ENCODE measurements at places on chromosomes 1 and 21.

DNA sequence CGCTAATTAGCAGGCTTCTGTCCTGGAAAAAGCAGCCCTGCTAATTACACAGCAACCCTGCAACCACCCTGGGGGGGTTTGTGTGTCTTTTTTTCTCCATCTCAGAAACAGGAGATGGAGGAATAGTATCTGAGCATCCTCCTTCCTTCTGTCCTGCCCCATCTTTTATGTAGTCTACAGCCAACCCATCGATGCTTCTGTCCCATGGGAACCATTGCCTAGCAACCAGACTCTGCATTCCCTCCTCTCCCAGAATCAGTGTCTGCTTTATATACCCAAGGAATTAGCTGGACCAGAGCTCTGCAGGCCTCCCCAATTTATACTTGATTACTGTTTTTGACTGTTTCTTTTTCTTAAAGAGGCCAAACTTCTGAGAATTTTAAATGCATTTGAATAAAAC, 35.1 kb downstream of the LRRC38 start:
- DNase-seq: no peak

GRCh38 chr1:90640325-90640724, 76.8 kb downstream of the BARHL2 start:
- DNase-seq: no peak

GRCh38 chr1:203440771-203441170, 34.8 kb upstream of the PRELP start:
- DNase-seq: peak; percentile 81

GRCh38 chr1:186927884-186928283, 99.1 kb downstream of the PLA2G4A start:
- no peak for DNase-seq

DNA sequence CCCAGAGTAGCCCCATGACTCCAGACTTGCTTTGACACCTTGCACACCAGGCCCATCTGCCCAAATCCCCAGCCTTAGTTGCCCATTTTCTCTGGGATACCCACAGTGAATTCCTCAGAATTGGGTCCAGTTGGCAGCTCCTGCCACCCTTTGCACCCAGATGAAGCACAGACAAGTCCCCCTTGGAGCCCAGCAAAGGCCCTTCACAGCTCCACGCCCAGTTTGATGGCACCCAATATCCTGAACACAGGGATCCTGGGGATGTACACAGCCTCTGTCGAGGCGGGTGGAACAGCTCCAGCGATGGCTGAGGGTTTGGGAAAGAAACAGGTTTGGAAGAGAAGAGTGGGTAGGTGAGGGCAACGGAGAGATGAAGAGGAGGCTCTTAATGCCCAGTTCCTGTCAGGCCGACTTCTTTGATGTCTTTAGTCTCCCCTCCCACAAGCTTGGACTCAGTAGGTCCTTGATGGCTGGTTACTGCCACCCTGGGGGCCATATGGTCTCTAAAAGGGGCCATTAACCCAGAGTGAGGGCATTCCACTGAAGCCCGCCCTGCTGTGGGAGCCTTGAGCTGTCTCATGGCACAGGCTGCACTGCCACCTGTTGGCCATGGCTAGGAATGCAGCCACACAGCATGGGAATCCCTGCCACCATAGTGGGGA, 21.7 kb downstream of the TMEM53 start:
- peak; percentile 57 for DNase-seq

DNA sequence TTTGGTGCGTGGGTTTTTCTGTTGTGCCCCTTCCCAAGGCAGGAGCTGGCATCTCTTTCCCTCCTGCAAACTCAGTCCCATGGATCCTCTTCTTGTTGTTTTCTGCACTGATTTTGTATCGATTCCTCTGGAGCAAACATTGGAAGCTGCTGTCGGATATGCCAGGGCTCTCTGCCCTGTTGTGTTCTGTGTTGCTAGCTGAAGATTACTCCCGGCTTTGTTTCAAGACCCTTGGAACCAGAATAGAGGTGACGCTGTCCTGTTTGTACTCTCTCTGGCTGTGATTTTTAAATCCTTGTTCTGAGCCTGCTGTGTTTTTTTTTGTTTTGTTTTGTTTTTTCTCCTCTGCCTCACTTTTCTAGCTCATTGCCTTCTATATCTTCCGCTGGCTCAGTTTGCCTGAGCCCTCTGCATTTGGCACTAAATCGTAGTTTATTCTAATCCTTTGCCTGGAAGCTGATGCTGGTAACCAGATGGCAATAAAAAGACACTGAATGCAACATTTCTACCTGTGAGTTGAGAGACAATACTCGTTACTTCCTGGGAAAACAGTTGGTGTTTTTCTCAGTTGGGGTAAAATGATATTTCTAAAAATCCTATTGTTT, 67.0 kb downstream of the BACH1 start:
- DNase-seq: no peak

DNA sequence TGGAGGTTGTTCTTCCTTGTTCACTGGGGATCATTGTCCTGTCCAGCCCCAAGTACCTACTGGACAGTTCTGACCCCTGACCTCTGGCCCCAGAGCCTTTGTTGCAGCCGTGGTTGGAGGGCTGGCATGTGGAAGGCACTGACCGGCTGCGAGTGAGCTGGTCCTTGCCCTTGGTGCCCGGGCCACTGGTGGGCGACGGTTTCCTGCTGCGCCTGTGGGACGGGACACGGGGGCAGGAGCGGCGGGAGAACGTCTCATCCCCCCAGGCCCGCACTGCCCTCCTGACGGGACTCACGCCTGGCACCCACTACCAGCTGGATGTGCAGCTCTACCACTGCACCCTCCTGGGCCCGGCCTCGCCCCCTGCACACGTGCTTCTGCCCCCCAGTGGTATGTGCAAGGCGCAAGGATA, 11.4 kb downstream of the TIE1 start:
- no peak for DNase-seq
